ENCODE measurements at places on chromosomes 4 and X.

GRCh38 chr4:173652283-173652931 lies 122.4 kb upstream of the HAND2 start:
- DNase-seq, result no peak

- DNase-seq, result no peak
Measured at GRCh38 chr4:98166025-98166730, 22.9 kb upstream of the STPG2 start.

GRCh38 chrX:103376118-103376978 lies at the start of gene BEX3:
BEX3 (plus strand) TSS chrX:103376538; CDS start chrX:103377522, 984 bp downstream.
- no peak for DNase-seq

GRCh38 chr4:107837776-107838618 lies 13.3 kb downstream of the SGMS2 start:
- no peak for DNase-seq

DNA sequence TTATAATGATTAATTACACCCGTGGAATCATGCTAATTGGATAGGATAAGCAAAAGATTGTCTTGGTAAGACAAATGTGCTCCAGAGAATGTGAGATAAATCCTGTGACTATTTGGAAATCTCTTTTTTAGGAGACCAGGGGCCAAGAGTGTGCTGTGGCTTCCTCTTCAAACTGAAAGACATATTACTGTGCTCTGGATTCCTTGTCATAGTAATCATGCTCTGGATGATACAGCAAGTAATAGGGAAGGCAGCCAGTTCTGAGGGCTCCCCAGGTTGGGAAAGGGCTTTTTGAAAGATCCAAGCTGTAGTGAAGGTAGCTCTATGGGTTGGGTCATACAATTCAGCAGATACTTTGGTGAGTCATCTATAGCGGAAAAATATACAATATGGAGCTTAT lies 600.5 kb downstream of the PCDH18 start:
- no peak for DNase-seq

GRCh38 chrX:78119521-78120227 lies 15.6 kb downstream of the PGK1 start:
- DNase-seq, result no peak

DNA sequence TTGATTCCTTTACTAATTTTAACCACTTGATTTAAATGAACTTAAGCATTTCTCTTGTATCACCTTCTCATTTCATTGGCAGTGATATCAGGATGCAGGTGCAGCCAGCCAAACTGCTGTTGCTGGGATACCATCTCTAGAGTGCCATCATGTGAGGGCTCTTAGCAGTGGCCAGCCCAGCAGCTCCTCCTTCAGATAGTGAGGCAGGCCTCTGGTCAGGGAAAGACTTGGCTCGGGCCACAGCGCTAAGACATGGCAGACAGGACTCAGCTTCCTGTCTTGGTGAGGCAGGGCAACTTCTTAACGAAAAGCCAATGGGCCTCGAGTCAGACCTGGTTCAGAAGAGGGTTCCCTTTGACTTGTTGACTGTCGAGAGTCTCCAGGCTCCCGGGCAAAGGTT lies 50.0 kb downstream of the NOP14 start:
- no peak for DNase-seq

DNA sequence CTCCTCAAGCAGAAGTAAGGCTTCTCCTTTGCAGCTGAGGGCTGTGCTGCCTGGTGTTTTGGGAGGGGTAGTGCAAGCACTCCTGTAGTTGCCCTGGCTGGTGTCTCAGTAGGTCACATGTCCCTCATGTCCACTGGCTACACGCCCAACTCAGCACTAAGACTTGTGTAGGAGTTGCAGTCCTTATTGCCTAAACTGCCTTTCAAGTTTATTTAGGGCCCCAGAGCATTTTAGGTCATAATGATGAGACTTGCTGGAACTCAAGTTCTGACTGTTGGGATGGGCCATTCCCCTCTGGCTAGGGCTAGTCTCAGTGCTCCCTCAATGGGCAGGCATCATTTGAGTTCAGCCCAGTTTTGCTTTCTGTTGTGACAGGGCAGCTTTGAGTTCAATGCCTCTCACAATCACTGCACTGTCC lies 44.1 kb downstream of the PPM1K start:
- no peak for DNase-seq

DNA sequence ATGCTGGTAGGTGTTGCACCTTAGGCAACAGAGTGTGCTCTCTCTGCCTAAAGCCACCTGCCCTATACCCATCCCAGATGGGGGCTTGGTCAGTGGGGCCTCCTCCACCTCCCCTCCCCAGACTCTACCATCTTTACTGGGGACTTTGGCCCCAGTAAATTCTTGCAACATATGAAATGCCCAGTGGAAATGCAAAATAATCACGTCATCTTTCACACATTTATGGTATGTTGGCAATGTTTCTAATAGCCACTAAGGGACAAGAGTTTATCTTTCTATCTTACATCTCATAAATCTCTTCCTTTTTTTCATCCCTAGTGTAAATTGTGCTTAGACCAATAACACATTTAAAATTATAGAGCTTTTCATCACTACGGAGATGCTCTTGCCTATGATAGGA lies 103.0 kb upstream of the MAML3 start:
- DNase-seq, result no peak

DNA sequence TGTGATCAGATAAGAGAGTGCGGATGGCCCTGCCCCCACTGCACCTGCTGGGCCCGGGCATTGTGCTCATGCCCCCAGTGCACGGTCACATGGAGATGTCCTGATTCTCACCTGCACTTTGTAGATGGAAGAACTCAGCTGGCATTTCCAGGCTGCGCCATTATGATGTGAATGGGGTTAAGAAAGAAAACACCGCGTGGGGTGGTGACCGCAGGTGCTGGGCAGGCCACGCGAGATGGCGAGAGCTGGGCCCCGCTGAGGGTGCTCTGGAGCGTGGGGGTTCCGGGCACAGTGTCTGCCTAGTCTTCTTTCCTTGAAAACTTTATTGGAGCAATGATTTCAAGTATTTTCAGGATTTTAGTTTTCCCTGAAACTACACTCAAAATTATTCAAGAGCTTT lies 17.8 kb upstream of the HGFAC start:
- DNase-seq, result no peak

DNA sequence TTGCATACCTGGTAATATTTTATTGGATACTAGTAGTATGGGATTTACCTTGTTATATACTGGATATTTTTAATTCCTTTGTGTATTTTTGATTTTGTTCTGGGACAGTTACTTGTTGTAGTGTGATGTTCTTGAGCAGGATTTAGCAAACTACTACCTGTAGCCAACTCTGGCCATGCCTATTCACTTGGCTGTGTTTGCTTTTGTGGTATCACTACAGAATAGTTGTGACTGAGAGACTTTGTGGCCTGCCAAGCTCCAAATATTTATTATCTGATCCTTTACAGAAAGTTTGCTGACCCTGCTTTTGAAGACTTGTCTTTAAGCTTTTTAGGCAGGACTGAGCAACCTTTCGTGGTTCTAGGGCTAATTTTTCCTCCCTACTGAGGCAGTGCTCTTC lies 17.8 kb downstream of the ZCCHC4 start:
- DNase-seq, result no peak

DNA sequence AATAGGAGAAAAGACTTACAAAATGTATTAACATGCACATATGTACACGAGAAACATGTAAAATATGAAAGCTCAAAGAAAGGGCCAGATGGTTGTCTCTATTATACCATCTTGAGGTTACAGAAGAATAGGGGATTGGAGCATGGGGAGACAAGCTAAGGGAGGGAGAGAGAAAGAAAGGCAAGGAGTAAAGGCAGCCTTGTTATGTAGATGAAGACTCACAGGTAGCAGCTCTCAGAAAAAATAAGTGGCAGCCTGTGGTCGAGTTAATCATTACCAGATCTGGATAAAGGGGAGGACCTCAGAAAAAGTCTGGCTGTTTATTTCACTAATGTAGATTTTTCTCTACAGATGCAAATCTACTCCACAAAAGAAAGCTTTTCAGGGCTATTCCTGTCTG lies 26.6 kb upstream of the PPP1R2C start:
- no peak for DNase-seq
